ENCODE measurements at places on chromosomes 12 and 14.

DNA sequence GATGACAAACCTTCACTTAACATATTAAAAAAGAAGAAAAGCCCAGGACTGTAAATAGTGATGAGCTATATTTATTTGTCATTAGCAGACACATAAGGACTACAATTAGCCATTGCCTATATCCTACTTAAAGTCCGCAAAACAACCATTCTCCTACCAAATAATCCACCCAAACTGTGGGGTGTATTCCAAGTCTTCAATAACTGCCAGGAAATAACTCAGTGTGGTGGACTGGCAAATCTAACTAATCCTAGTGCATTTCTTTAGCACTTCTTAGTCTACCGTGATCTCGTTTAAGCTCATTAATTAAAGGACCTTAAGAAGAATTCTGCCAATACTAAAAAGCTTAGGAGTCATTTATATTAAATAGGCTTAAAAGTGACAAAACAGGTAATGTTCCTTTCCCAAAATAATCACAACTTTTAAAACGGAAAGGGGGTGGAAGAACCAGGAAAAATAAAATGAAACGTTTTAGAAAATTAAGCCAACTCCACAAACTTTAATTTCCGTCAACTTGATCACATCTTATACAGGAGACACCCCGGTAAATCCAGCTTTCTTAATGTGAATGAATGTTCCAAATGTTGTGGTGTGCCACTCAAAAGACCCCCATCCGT, 1.8 kb downstream of the NOVA1 start:
- no peak for DNase-seq

GRCh38 chr14:51367600-51367931, 127.5 kb downstream of the TMX1 start:
- DNase-seq, result no peak

DNA sequence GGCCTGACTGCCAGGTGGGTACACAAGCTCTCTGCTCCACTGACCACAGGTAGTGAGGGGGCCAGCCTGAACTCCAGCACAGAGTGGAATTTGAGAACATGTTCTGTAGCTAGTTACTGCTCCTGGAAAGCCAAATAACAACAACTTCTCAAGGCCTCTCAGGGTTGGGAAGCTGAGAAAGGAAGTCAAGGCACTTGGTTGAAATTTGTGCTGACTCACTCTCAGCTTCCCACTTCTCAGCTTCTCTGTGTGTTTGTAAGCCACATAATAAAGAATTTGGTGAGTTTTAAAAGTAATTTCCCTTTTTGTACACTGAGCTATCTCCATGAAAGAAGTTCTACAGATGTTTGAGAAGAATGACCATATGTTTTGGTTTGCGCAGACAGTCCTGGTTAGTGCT, 234.9 kb downstream of the KTN1 start:
- DNase-seq, result no peak

- DNase-seq, result no peak
Measured at GRCh38 chr12:10190558-10191388, 11.9 kb downstream of the TMEM52B start.

DNA sequence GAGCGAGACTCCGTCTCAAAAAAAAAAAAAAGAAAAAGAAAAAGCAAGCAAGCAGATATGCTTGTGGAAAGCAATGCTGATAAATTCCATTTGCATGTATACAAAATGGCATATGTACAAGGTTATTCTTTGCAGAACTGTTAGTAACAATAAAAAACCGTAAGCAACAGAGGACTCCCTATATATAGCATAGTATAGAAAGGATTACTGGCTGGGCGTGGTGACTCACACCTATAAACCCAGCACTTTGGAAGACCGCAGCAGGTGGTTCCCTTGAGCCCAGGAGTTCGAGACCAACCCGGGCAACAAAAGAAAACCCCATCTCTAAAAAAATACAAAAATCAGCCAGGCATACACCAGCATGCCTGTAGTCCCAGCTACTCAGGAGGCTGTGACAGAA, 13.5 kb downstream of the GCN1 start:
- no peak for DNase-seq

Measured in mesothelial cell of epicardium (in vitro differentiated cells).